Renal cortex interstitium (tissue), 15 donors: ENCODE measurements at places on chromosomes 2 and 18. TPM values are rescaled to one million over a fixed set of nuclear protein-coding genes. Genes with fewer than 3 reads are reported as not detected.

The PSMA8 gene
- polyA plus RNA-seq, result not detected

The HMSD gene
- polyA plus RNA-seq, result 0.52 TPM

The CDH7 gene
- 20.3 TPM for polyA plus RNA-seq

The TCF23 gene
- polyA plus RNA-seq, result 0.51 TPM

DNA sequence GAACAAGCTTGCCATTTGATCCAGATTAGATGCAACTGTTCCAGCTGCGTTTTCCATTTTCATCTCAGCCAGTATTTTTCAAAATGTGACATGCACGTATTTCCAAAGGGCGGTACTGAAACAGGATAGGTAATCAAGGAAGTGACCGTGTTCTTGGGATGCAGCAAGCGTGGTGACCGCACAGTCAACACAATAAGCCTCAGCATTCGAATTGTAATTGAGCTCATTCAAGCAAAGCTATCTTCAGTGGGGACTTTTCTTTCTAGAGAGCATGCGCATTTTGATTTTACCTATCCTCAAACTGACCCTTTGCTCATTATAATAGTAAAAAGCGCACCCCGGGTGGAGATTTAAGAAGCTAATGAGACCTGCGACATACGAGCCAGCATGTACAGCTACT is 3.4 kb upstream of the ALPP start:
- DNase-seq, result no peak

- DNase-seq, result no peak
Observed at GRCh38 chr2:66478731-66479316, 43.9 kb downstream of the MEIS1 start.

GRCh38 chr2:216341121-216341520 is 31.2 kb downstream of the MARCHF4 start:
- DNase-seq, result no peak

GRCh38 chr2:141105763-141106162 is 1025.1 kb downstream of the LRP1B start:
- DNase-seq, result no peak

DNA sequence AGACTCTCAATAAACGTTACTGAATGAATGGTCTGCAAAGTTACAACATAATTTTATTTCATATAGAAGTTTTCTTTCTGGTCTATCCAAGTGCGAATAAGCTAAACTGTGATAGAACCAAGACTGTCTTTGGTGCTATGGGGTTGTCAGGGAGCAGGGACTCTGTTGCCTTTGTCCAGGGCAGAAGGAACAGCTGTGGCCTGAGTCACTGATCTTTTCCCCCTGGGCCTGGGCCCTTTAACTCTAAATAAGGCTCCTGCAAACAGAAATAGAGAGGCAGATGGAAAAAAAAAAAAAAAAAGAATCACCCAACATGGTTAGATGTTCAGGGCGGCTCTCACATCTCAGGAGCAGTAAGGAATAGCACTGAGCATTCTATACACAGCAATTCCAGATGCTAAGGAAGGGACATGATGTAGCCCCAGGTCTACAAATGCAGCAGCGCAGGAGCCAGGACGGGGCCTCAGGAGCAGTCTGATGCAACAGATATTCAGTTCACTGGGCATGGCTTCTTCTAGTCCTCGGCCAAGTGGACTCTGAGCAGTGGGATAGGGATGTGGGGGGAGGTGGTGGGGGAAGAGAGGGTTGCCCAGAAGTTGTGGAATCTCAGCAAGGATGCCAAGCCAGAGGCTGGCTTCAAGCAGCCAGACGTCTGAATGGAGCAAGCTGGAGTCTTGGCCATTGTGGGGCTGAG is 247.1 kb upstream of the SIX2 start:
- no peak for DNase-seq
